Glomerular endothelial cell (primary cell): ENCODE measurements at places on chromosomes 13 and 19. TPM values are rescaled to one million over a fixed set of nuclear protein-coding genes. Genes with fewer than 3 reads are reported as not detected.

The ANGPTL4 gene
- total RNA-seq, result 124 and 137 TPM in 2 replicates

The ZNF841 gene
- total RNA-seq, result 6.8 and 14.8 TPM in 2 replicates

The CEACAM5 gene
- not detected in 2 replicates for total RNA-seq

- no peak for DNase-seq
Observed at GRCh38 chr19:34241513-34242337, 12.6 kb upstream of the GARRE1 start.

- no peak for DNase-seq
Observed at GRCh38 chr19:33819506-33819879, 22.8 kb downstream of the KCTD15 start.

GRCh38 chr13:46575301-46575771 lies 22.4 kb downstream of the LRCH1 start:
- no peak for DNase-seq

- DNase-seq, result no peak
Observed at GRCh38 chr13:95098916-95099315, 202.3 kb downstream of the ABCC4 start.
